ENCODE measurements at places on chromosomes 5 and 9. TPM values are rescaled to one million over a fixed set of nuclear protein-coding genes. Genes with fewer than 3 reads are reported as not detected.

The AIF1L gene
- 1.2 TPM for total RNA-seq

The SPINK13 gene
- not detected for total RNA-seq

The NME5 gene
- total RNA-seq: 2.7 TPM

The KIF24 gene
- total RNA-seq: 1.2 TPM

The GPR151 gene
- total RNA-seq: not detected

The PCDHA9 gene
- 0.07 TPM for total RNA-seq

The IFNK gene
- not detected for total RNA-seq

The TAS2R1 gene
- not detected for total RNA-seq

All from smooth muscle cell of the pulmonary artery (primary cell).